ENCODE measurements at places on chromosomes 2 and 18. TPM values are rescaled to one million over a fixed set of nuclear protein-coding genes. Genes with fewer than 3 reads are reported as not detected.

DNA sequence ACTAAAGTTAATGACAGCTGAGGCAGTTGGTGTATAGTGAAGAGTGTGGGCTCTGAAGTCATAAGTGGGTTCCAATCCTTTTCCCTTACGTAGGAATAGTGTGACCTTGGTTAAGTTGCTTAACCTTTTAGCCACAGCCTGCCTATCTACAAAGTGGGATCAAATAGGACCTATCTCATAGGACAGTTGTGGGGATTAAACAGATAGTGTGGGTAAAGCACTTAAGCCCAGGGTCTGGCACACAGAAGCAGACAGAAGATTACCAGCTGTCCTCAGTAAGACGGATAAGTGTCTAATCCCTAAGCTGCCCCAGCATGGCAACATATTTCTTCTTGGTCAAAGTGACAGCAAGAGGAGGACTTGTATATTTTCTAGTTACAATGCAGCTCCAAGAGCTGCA, 28.2 kb downstream of the UBE2F start:
- no peak for DNase-seq

GRCh38 chr18:13725566-13726231, 659 bp downstream of the FAM210A start:
- DNase-seq = no peak

GRCh38 chr2:45354776-45355175, 256.3 kb downstream of the SRBD1 start:
- DNase-seq = no peak

GRCh38 chr2:219596954-219597551, 604 bp upstream of the STK11IP start:
- DNase-seq = no peak

GRCh38 chr18:45249246-45249661, 366.0 kb upstream of the SLC14A2 start:
- DNase-seq = no peak

GRCh38 chr2:177445200-177445599, 52.6 kb downstream of the AGPS start:
- no peak for DNase-seq

- no peak for DNase-seq
Measured at GRCh38 chr2:207288628-207289027, 122.9 kb upstream of the KLF7 start.

GRCh38 chr2:86584151-86584913, 21.1 kb upstream of the CHMP3 start:
- DNase-seq = no peak

DNA sequence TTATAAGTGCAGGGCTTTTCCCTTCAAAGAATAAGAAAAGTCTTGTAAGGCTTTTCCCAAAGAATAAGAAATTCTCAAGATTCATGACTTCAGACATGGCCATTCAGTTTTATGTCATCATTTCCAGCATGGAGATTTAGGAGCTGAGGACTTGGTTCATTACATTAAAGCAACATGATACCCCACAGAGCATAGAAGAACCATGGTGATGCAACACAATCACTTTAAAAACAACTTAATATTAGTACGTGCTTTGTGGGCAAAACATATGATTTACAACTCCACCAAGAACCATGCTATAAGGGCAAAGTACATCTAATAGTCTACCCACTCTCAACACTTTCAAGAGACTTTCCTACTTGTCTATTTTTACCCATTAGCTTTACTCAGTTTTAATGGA, 214.4 kb downstream of the SRBD1 start:
- DNase-seq = no peak

GRCh38 chr2:138507267-138507666, 5.7 kb downstream of the SPOPL start:
- no peak for DNase-seq

GRCh38 chr2:212114489-212114888, 424.1 kb downstream of the ERBB4 start:
- no peak for DNase-seq

GRCh38 chr2:104572834-104573233, 281.1 kb upstream of the POU3F3 start:
- DNase-seq = no peak

The IFIH1 gene
- 12.3 TPM for total RNA-seq

The DSG1 gene
- total RNA-seq = not detected

The MTIF2 gene
- total RNA-seq = 47.1 TPM

The BABAM2 gene
- 32.8 TPM for total RNA-seq

Measured in OCI-LY7 (cell line).